ENCODE measurements at places on chromosomes 6 and 20. TPM values are rescaled to one million over a fixed set of nuclear protein-coding genes. Genes with fewer than 3 reads are reported as not detected.

Gene AP5S1
- total RNA-seq, result 17.7 TPM

Gene C20orf204
- total RNA-seq, result 0.97 TPM

Gene CPNE1
- 92.0 TPM for total RNA-seq

Gene ULBP2
- total RNA-seq, result 4.5 TPM

Gene RBBP8NL
- total RNA-seq, result not detected

Gene CASS4
- total RNA-seq, result 3.5 TPM

Gene HSD17B8
- 4.7 TPM for total RNA-seq

Gene OR2J3
- total RNA-seq, result not detected

Gene C6orf132
- 2.6 TPM for total RNA-seq

Gene FABP7
- not detected for total RNA-seq

Gene CLPSL1
- not detected for total RNA-seq

Gene DAAM2
- 16.1 TPM for total RNA-seq

Gene XKR7
- not detected for total RNA-seq

Gene GNRH2
- not detected for total RNA-seq

Gene RIPOR3
- total RNA-seq, result 29.3 TPM

Gene SDC4
- total RNA-seq, result 129 TPM

Gene SPDEF
- total RNA-seq, result under 0.01 TPM

Gene PHACTR1
- total RNA-seq, result 0.43 TPM

Gene PRPH2
- 2.6 TPM for total RNA-seq

Gene MUC22
- total RNA-seq, result not detected

Gene RHAG
- total RNA-seq, result not detected

Gene INSM1
- total RNA-seq, result under 0.01 TPM

Gene TRIM40
- total RNA-seq, result not detected

Gene PTCRA
- not detected for total RNA-seq

Gene GSTA3
- total RNA-seq, result not detected

Gene MATN4
- not detected for total RNA-seq

Gene SGK2
- total RNA-seq, result 0.64 TPM

Gene TMEM217
- 2.9 TPM for total RNA-seq

Gene JAG1
- 12.1 TPM for total RNA-seq

Gene ADGB
- not detected for total RNA-seq

Gene GPSM3
- total RNA-seq, result 4.8 TPM

Gene HLA-DQA1
- total RNA-seq, result not detected

Gene C6orf118
- total RNA-seq, result not detected

Gene TBXT
- not detected for total RNA-seq

Gene MUC21
- not detected for total RNA-seq

Gene HLA-E
- 165 TPM for total RNA-seq

Gene TMC2
- not detected for total RNA-seq

Gene RPN2
- 218 TPM for total RNA-seq

Gene TMEM170B
- total RNA-seq, result 2.3 TPM

Gene HSPA1L
- total RNA-seq, result 0.97 TPM

Gene CST2
- not detected for total RNA-seq

Gene MOCS3
- 9.0 TPM for total RNA-seq

Gene UBR2
- 18.4 TPM for total RNA-seq

Gene HCRTR2
- not detected for total RNA-seq

All from fibroblast of villous mesenchyme (primary cell).